ENCODE measurements at places on chromosomes 3 and 15.

GRCh38 chr3:12842469-12842868 is 1.1 kb upstream of the RPL32 start:
- DNase-seq = no peak

GRCh38 chr3:31937225-31937624 is 43.8 kb downstream of the OSBPL10 start:
- DNase-seq = no peak

- no peak for DNase-seq
Observed at GRCh38 chr3:157094751-157095480, 65.0 kb downstream of the CCNL1 start.

GRCh38 chr3:47009225-47010110 is 30.0 kb downstream of the NBEAL2 start:
- peak; percentile 73 for DNase-seq

GRCh38 chr15:27234593-27234992 is 263.6 kb downstream of the GABRG3 start:
- no peak for DNase-seq

GRCh38 chr3:172751175-172751704 is 714 bp downstream of the ECT2 start:
- no peak for DNase-seq

GRCh38 chr3:102223132-102223531 is 211.7 kb upstream of the ZPLD1 start:
- DNase-seq = no peak

DNA sequence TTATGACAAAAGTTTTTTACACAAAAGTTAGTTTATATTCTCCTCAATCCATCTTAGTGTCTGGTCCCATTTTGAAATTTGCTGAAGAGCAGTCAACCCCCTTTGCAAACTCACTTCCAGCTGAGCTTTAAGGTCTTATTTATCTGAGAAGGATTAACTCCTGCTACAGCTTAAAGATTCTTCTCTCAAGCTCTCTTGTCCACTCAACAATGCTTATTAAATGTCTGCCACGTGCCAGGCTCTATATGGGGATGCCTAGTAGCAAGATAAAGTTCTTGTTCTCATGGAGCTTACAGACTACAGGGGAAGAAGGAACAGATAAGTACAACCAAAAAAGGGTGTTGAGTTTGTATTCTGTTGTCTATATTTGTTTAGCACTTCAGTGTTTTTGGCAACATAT is 18.7 kb downstream of the TMPRSS7 start:
- no peak for DNase-seq

DNA sequence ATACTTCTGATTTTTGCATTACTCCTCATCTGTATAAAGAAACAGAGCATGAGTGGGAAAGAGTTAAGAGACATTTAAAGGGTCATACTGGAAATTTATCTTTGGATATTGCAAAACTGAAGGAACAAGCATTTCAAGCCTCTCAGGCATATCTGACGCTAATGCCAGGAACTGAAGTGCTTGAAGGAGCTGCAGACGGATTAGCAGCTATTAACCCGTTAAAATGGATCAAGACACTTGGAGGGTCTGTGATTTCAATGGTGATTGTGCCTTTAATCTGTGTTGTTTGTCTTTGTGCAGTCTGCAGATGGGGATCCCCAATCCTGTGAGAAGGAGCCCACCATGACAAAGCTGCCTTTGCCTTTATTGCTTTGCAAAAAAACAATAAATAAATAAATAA is 202.5 kb upstream of the UBE3A start:
- no peak for DNase-seq

- no peak for DNase-seq
Observed at GRCh38 chr15:64845183-64845611, 3.5 kb downstream of the PLEKHO2 start.

DNA sequence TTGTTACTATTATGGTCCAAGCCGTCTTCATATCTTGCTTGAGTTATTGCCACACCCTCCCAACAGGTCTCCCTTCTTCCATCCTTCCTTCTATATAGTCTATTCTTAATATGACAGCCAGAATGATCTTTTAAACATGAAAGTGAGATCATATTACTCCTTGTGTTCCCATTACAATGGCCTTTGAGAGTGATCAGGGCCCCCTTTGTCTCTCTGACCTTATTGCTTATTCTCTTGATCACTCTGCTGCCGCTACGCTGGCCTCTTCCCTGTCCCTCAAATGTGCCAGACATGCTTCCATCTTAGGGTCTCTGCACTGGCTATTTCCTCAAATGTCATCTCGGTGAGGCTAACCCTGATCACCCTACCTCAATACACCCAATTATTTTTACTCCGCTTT is 38.1 kb downstream of the UBE2E2 start:
- no peak for DNase-seq

DNA sequence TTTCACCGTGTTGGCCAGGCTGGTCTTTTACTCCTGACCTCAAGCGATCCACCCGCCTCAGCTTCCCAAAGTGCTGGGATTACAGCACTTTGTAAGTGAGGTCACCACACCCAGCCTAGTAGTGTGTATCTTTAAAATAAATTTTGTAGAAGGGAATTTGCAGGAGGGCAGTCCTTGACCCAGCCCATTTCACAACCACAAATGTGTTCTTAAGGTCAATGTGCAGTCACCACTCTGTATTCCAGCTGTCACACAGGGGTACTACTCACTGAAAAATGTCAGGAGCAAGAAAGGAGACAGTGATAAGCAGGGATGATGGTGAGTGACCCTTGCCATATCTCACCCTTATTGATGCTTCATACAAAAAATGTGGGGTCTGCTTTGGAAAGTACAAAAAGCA is 98.5 kb downstream of the FRMD5 start:
- DNase-seq = no peak

GRCh38 chr15:40506964-40507571 is 36.3 kb downstream of the CHST14 start:
- DNase-seq = peak; percentile 80

DNA sequence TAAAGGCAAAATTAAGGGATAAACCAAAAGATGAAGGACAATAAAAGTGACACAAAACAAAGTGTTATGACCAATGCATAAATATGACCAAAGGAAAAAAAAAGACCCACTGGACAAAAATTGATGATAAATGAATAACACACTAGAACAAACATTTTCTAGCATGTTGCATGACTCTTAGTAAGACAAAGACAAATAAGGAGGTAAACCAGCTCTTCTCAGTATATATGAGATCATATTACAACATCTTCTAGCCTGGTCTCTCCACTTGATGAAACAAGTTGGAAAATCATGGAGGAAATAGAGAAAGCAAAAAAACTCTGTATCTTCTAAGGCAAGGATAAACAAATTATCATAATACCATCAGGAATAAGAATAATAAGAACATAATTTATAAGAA is 163.9 kb upstream of the GBE1 start:
- no peak for DNase-seq

DNA sequence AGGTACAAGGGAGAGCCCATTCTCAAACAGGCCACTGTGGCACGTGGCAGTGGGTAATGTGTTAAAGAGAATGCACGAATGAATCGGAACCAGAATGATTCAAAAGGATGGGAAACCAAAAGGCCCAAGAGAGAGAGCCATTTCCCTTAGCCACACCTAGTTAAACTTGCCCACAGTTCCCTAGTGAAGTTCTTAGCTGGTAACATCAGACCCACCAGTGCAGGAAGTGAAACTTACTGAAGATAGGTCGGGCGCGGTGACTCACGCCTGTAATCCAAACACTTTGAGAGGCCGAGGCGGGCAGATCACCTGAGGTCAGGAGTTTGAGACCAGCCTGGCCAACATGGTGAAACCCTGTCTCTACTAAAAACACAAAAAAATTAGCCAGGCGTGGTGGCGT is 97.1 kb downstream of the MEX3B start:
- no peak for DNase-seq

GRCh38 chr3:15220661-15221060 is 14.6 kb downstream of the CAPN7 start:
- no peak for DNase-seq

DNA sequence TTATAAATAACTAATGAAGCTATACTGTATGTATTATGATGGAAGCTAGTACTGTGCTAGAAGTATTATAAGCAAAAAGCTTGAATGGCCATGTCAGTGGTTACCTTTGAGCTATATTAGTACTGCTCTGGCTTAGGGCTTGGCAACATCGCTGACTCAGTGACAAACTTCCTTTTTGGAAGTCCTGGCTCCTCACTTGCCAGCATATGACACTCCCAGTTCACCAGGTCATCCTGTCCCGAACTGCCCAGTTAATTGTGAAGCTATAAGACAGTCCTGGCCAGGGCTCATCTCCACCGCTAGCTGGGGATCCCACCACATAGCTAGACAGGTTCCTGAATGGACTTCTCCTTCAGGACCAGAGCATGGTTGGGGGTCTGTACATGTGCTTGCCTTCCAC is 31.9 kb downstream of the RAB8B start:
- no peak for DNase-seq

DNA sequence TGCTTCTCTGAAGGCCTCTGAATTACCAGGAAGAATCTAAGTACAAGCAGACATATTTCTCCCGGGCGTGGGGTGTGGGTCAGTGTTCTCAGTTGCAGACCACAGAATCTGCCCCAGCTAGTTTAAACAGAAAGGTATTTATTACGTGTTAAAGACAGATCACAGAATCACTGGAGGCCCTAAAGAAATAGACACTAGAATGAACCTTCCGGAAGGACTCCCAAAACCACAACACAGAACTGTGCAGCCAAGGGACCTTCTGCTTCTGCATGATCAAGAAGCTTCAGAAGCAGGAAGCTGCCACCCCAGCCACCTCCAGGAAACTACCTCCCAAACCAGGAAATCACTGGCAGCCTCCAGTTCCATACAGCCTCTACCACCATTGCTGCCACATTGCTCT is 32.7 kb upstream of the ZFAND6 start:
- no peak for DNase-seq

- DNase-seq = no peak
Observed at GRCh38 chr3:49500732-49501609, 30.9 kb downstream of the DAG1 start.

DNA sequence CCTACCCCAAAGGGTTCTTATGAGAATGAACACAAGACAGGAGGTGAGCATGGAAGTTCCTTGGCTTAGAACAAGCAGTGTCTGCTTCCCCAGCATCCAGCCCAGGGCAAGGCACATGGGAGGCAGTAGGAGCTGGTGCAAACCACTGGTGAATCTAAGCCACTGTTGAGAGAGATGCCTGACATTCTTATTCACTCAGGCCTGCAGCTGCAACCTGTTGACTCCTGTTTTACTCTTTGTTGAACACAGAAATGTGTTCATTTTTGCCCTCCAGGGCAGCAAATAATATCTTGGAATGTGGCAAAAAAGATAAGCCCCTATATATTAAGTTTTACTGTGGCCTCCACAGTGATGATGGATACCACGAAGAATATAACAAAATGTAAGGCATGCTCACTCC is 8.9 kb upstream of the PAK6 start:
- no peak for DNase-seq

DNA sequence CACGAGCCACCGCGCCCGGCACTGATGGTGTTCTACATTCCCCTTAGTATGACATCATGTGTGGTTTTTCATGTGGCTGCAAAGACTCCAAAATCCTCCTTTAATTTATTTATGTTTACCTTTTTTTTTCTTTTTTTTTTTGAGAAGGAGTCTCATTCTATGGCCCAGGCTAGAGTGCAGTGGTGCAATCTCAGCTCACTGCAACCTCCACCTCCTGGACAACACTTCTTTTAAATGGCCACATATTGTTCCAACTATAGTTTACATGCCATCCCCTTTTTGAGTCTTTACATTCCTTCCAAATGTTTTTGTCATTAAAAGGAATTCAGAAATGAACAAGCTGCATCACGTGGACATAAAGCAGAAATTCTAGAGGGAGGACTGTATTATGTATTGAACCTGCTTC is 10.3 kb upstream of the CDV3 start:
- no peak for DNase-seq

- DNase-seq = peak; percentile 85
Observed at GRCh38 chr3:61564395-61565059, 3.2 kb downstream of the PTPRG start.

GRCh38 chr3:40620151-40620550 is 95.4 kb downstream of the ZNF621 start:
- no peak for DNase-seq

- no peak for DNase-seq
Observed at GRCh38 chr3:122415104-122415744, 638 bp downstream of the WDR5B start.

GRCh38 chr3:71487418-71487817 is 96.1 kb downstream of the FOXP1 start:
- no peak for DNase-seq

GRCh38 chr3:66839508-66839907 is 158.6 kb upstream of the KBTBD8 start:
- DNase-seq = no peak

GRCh38 chr3:141648055-141648910 is 89.8 kb upstream of the RNF7 start:
- DNase-seq = no peak

DNA sequence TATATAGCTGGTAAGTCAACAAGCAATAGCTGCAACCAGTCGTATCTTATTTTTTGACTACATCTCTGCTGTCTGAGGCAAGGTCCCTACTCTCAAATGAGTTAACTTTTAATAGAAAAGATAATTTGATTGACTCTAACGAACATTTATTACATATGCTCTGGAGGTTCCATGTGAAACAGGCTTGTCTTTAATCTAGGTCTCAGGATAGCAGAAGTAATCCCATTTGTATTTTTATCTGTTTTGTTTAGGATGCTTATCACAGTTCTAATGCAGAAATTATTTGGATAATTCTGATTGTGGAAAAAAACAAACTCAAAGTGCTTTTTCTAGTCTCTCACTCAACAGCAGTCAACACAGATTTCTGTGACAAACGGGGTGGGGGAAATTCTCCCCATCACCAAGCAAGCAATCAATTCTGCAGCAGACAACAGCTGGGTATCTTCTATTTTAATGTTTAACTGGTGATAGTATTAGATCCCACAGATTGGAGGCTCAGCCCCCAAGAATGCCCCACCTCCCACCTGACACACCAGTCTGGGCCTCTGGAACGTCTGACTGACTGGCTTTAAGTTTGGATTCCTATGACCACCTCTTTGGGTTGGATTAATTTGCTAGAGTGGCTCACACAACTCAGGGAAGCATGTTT is 58.8 kb downstream of the ITPR1 start:
- no peak for DNase-seq

DNA sequence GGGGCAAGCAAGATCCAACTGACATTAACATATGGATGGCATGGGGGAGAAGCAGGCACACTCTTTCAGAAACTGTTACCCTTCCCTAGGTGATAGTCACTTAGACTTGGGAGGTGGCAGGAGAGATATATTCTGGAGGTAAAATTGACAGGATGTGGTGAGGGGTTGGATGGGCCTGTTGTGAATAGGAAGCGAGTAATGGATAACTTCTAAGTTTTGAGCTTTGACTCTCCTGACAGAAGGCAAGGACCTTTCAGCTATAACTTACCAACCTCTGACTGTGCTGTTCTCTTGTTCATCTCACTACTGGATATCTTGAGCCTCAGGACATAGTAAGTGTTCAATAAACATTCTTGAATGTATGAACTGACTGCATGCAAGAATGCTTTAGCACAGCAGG is 1.9 kb upstream of the PDIA5 start:
- no peak for DNase-seq

GRCh38 chr3:123809597-123809996 is 74.5 kb downstream of the MYLK start:
- no peak for DNase-seq

- no peak for DNase-seq
Observed at GRCh38 chr15:79467865-79468586, 35.9 kb downstream of the MINAR1 start.
